ENCODE measurements at places on chromosomes 1 and 21.

DNA sequence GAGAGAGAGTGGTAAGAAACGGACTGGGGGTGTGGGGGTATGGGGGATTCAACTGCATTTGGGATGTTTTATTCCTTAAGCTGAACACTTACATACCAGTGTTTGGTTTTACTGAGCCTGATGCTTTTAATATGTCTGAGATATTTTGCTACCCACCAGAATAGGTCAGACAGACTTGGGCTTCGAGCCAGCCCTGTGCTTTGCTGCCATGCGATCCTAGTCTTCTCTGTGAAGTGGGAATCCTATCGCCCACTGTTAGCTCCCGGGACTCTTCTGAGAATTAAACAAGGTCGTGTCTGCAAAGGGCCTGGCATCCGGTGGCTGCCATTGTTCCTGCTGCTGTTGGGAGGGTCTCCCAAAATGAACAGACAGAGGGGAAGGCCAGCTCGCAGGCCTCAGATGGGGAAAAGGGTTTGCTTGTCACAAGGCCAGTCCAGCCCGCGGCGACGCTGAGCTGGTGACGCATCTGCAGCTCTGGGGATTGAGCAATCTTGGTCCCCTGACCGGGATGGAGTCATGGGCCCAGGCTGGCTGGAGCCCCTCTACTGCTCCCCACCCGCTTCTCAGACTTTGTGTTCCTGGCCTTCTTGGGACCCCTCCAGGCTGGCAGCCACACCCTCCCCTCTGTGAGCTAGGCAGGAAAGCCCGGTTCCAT, 26.9 kb upstream of the ECE1 start:
- DNase-seq, result no peak

GRCh38 chr1:28365864-28366263, 3.7 kb upstream of the PHACTR4 start:
- no peak for DNase-seq

DNA sequence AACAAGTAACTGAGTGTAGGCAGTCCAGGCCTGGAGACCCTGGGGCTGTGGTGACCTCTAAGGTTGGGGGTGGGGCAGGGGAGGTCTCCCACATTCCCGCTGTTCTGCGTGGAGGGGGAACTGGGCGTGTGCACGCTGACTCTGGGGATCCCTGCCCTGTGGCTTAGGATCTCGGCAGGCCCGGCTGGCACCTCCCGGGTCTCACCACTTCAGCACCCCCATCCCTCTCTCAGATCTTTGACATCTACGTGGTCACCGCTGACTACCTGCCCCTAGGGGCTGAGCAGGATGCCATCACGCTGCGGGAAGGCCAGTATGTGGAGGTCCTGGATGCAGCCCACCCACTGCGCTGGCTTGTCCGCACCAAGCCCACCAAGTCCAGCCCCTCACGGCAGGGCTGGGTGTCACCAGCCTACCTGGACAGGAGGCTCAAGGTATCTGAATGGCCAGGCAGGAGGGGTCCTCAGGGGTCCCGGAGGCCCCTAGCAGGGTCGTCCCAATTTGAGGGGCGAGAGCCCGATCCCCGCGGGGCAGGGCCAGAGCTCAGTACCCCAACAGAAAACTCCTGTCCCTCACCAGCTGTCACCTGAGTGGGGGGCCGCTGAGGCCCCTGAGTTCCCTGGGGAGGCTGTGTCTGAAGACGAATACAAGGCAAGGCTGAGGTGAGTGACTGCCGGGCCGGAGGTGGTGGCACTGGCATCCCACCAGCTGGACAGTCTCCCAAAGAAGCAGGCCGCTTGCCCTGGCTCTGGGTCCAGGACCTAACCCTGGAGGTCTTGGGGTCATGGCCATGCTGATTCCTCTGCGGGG, 68.7 kb downstream of the TRIM11 start:
- DNase-seq, result no peak

DNA sequence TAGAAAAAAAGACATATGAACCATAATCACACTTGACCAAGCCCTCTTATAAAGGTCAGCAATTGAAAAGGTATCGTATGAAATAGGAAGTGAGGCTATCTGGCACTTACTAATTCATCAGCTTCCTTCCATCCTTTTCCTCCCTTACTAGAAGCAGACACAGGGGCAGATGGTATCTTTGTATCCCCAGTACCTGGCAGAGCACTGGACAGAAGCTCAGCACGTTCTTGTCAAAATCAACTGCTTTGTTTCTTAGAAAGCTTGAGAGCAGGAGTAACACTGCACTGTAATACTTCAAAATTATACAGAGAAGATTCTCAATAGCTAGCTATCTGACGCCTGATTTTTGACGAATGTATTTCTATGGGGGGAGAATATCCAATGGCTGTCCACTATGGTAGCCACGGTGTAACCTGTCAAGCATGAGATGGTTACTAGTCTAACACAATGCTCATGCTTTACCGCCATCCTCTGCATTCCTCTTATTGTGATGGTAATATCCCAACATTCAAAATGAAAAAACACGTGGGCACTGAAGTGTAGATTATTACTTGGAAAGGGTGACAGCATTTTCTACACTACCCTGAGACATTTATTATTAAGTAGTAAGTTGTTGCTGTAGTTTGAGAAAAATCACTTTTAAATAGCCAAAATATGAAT, 175.6 kb downstream of the SIPA1L2 start:
- DNase-seq, result no peak

GRCh38 chr1:94702442-94702815, 117.7 kb upstream of the SLC44A3 start:
- no peak for DNase-seq

DNA sequence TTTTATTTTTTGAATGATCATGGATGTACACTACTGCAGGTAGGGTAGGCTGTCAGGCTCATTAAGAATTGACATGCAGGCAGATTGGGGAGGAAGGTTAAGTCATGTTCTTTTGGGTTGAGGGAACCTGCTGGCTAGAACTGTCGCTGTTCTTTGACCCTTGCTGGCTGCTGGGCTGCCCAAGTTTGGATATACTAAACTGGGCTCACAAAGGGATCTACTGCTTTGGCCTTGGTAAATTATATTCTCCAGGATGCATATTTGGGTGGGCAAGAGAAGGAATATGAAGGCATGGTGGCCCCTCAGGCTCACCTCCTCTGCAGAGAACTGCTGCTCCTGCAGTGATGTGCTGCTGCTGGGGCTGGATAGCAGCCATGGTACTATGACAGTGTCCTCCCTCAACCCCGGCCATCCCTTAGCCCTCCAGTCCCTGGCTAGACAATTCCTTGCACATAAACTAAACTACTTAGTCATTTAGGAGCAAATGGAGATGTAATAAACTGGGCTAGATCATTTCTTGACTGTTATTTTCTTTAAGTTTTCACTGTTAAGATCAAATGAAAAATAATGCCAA, 6.1 kb downstream of the ATP1A1 start:
- DNase-seq, result no peak

GRCh38 chr1:205422993-205423642, 1.3 kb upstream of the LEMD1 start:
- no peak for DNase-seq

DNA sequence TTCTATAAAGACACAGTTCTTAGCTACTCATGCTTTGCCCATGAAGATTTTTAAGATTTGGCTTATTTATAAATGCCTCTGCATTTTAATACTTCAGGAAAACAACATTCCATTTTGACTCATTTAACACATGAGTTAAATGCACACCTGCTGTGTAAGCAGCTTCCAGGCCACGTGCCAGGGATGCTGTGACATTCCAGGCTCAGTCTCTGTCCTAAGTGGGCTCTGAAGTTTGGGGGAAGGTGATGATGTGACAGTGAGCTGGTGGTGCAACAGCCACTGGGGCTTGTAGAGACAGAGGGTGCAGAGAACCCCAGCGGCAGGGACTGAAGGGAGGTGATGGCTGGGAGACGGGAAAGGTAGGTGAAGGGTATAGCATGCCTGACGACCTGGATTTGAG, 40.7 kb downstream of the HHAT start:
- DNase-seq, result no peak

GRCh38 chr1:156805766-156806511, 10.7 kb downstream of the SH2D2A start:
- no peak for DNase-seq

DNA sequence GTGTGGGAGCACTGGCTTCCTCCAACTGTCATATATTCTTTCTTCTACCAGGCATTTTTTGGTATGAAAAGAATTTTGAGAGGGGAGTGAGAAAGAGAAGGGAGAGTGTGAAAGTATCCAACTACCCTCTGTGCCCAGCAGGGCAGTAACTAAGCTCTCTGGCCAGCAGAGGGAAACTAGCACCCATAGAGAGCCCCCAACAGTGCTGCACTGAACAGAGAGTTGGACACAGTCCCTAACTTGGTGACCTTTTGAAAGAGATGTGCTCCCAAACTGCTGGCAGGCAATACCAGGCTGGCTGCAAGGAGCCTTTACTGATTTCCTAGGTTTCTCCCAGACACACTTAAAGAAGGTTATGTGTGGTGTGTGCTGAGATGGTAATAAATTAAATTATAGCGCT, 118.8 kb upstream of the PBX1 start:
- DNase-seq, result no peak

- DNase-seq, result no peak
These were observed 54.5 kb downstream of the STYXL2 start for GRCh38 chr1:167148421-167148820.

DNA sequence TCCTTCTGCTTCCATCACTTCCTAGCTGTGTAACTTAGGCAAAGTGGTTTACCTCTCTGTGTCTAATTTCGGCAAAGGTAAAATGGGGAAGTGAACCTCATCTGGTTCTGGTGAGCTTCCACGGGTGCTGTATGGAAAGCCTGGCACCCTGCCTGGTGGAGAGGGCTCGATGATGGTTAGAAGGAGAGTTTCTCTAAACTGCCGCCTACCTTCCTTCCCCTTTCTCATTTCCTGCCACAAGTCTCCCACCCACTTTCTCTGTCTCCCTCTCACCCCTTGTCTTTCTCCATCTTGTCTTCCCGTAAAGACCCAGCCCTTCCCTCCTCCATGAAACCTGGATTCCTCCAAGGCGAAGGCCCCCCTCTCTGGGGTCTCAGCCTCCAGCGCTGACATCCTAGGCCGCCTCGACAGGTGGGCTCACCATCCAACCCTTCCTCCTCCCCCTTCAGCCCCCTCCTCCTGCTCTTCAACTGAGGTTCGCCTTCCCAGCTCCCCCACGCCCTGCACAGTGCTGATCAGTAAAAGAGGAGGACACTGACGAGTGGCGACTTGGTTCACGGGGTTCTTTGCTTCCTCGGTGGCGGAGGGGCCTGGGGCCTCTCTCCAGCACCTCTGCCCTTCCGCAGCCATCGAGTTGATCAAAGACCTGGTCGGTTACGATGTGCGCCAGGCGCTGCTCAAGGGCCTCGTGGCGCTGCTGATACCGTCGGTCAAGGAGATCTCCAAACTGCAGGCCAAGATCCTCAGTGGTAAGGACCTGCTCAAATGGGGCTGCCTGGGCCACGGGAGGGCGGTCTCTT, 7.3 kb downstream of the RNU5D-1 start:
- no peak for DNase-seq

DNA sequence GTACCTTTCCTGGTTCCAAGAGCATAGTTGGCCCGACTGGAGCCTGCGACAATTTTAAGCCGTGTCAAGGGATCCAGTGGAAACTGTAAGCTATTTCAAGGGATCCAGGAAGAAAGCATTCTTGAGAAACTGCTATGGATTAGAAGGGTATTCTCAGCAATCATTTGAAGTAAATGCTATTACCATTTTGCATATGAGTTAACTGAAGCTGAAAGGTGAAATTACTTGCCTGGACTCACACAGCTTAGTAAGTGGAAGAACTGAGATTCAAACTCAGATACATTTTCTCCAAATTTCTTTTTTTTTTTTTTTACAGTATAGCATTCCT, 589 bp downstream of the ZNF684 start:
- DNase-seq, result no peak
